ACHN (cell line): ENCODE measurements at places on chromosomes 12 and 14.

DNA sequence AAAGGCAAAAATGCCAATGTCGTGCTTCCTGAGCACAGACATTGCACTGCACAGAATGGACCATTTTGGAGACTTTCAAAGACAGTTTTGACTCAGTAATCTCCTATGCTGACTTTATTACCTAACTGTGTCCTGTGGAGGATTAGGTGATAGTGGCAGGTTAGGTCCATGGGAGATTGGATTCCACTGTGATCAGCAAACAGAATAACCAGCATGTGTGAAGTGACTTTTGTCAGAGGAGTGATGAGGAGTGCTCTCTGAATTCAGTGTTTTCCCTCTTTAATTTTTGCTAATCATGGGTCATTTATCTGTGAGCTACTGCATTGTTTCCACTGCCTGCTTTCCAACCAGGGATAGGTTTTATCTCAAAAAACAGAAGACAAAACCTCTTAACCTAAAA lies 662.5 kb downstream of the DIO2 start:
- no peak for DNase-seq

- DNase-seq = no peak
These were observed 256.5 kb upstream of the KRR1 start for GRCh38 chr12:75767957-75768356.

DNA sequence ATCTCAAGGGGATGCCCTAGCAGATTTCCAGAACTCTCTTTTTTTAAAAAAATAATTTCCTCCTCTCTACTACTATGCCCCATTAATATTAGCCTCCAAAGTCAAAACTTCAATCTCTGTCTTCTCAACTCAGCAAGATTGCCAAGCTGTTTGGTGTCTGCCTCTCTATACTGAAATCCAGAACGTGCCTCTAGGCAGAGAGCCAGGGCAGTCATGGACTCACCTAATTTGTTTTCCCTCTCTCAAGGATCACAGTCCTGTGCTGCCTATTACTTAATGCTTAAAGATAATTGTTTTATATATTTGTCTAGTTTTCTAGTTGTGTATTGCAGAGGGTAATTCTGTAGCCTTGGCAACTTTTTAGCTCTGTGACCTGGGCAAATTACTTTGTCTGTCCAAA lies 74.7 kb downstream of the E2F7 start:
- no peak for DNase-seq

- DNase-seq = peak; percentile 14
These were observed 127.1 kb downstream of the ITPR2 start for GRCh38 chr12:26705851-26706250.

- DNase-seq = no peak
These were observed 49.2 kb downstream of the SSH1 start for GRCh38 chr12:108807996-108808769.

DNA sequence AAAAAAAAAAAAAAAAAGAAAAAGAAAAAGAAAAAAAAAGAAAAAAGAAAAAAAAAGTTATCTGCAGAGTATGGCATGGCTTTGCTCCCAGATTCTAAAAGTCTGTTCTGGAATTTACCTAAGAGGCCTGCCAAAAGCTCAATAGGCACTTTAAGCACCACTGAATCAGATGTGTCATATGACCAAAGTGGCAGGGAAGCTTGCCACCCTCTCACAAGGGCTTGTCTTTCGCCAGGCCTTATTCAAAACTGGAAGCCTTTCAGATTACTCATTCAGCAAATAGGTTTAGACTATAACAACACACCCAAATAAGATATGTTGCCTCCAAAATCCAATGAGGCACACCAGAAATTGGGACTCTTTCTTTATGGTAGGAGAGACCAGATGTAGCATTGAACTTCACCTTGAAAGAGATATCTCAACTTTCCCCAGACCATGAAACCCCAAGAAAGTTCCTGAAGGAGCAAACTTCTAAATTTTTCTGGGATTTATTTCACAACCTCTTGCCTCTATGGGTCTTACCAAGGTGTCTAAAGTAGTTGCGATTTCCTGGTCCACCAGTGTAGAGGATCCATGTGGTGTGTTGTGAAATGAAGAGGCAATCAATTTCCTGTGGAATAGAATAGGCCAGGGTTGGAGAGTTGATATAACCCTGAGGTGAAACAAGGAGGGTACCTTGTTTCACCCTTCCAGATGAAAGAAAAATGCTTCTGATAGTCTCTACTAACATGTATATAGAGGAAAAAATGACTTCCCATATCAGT lies 218.8 kb downstream of the DAD1 start:
- DNase-seq = peak; percentile 10

- DNase-seq = no peak
These were observed 35.3 kb downstream of the KICS2 start for GRCh38 chr12:64186789-64187188.

DNA sequence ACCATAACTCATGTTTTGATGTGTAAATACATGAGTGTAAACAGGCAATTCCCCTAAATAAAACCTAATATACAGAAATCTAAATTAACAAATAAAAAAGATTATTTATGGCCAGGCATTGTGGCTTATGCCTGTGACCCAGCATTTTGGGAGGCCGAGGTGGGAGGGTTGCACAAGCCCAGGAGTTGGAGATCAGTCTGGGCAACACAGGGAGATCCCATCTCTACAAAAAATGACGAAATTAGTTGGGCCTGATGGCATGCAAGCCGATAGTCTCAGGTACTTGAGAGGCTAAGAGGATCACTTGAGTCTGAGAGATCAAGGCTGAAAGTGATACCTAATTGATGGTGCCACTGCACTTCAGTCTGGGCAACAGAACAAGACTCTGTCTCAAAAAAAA lies 48.7 kb downstream of the BCAT1 start:
- no peak for DNase-seq

- DNase-seq = no peak
These were observed 26.7 kb downstream of the TOGARAM1 start for GRCh38 chr14:44988694-44989093.

DNA sequence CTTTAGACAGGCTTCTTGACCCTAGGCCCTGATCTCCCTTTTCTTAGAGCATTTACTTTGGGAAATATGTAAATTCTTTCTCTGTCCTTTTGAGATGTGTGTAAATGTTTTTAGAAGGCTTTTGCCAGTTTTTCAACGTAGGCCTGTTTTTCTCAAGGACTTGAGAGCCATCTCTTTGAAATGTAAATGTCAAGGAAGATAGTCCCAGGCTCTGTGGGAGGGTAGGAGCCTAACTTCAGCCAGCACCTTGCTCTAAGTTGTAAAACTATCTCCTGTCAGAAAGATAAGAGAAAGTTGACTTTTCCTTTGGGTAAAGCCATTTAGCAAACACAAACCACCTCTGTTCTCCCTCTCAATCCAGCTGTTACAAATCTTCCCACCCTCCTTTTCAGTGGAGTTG lies 219.8 kb downstream of the RPS29 start:
- no peak for DNase-seq

DNA sequence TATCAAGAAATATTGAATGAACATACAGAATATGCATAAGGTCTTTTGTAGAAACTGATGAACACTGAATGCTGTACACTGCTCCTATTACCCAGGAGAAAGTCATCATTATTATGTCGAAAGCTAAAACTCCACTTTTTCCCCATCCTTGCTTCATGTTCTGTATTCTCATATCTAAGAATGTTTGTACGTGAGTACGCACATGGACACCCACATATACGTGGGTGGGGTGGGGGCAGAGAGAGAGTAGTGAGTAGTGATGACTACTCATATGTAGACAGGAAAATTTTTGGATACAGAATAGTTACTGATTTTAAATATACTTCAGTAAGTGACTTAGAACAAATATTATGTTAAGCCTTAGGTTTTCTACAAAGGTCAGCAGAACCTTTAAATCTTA lies 75.1 kb downstream of the FERMT2 start:
- no peak for DNase-seq

DNA sequence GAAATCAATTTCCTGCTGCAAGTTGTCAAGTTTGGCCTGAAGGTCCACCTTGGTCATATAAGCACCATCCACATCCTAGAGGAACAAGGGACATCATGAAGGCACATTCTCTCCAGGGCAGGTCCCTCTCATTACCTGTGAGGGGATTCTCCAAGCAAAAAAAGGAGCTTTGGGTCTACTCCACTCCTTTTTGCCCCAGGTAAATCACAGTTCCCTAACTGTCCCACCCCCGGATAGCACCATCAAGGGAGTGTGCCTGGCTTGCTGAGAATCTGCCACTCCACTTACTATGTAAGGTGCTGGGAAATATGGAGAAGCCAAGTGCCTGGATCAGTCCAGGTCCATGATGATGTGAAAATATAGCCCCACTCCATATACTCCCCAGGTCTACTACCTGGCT lies 2.5 kb downstream of the KRT1 start:
- DNase-seq = no peak

GRCh38 chr14:66143387-66144112 lies 342.6 kb upstream of the CCDC196 start:
- no peak for DNase-seq

GRCh38 chr12:80262771-80263170 lies 163.4 kb downstream of the OTOGL start:
- peak; percentile 17 for DNase-seq

DNA sequence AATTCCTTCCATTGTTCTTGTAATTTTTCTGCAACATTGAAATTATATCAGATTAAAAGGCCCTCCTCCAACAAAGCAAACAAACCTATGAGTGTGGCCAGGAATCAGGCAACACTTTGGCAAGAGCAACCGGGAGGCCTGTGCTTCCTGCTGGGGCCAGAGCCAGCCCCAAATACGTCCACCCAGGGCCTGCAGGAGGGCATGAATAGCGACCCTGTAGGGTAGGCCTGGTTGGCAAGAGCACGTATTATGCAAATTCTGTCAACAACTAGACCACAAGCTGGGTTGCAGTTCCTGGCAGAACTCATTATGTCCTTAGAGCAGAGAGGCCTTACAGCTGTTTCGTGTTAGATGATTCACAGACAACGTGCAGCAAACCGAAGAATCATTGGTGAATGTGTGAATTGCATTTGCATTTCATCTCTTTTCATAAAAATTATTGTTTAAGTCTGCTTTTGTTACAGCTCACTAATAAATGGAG lies 26.9 kb upstream of the LGALS3 start:
- DNase-seq = peak; percentile 58

- DNase-seq = no peak
These were observed 11.3 kb downstream of the KMT5A start for GRCh38 chr12:123395236-123395635.

- DNase-seq = no peak
These were observed 15.9 kb downstream of the PACS2 start for GRCh38 chr14:105330491-105330895.

- DNase-seq = no peak
These were observed 179.6 kb downstream of the TMX1 start for GRCh38 chr14:51419685-51420084.

- DNase-seq = peak; percentile 36
These were observed 19.8 kb upstream of the KCNH3 start for GRCh38 chr12:49518914-49519573.

GRCh38 chr12:54388237-54389133 lies 4.0 kb upstream of the ZNF385A start:
- no peak for DNase-seq

- peak; percentile 93 for DNase-seq
These were observed 11.2 kb upstream of the MAP1LC3B2 start for GRCh38 chr12:116547955-116548501.

DNA sequence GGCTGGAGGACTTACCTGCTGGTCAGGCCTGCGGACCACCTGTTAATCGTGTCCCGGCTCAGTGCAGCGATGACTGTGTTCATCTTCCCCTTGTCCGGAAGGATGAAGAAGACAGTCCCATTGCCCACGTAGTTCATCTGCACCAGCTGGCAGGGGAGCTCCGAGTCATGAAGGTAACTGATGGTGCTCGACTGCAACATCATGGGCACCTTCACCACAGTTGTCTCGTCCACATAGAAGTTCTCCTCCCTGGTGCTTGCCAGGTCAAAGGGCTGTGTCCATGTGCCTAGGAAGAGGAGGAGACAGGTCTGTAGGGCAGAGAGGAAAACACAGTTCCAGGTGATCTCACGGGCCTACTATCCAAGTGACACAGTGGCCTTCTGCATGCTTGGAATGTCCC lies 13.4 kb downstream of the SERPINA6 start:
- no peak for DNase-seq

DNA sequence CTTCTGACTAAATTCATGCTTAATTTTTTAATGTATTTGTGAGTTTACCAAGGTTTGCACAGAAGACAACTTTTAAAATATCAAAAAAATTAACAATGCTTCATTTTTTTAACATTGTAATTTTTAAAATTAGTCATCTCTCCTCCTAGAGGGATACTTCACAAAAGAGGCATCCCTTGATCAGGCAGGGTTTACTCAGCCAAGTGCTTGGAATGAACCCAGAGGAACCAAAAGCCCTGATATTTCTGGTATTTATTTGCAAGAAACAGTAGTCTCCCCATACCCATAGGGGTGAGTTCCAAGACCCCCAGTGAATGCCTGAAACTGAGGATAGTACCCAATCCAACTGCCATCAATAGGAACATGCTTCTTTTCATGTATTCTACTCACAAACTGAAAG lies 52.5 kb downstream of the GARIN6 start:
- no peak for DNase-seq

DNA sequence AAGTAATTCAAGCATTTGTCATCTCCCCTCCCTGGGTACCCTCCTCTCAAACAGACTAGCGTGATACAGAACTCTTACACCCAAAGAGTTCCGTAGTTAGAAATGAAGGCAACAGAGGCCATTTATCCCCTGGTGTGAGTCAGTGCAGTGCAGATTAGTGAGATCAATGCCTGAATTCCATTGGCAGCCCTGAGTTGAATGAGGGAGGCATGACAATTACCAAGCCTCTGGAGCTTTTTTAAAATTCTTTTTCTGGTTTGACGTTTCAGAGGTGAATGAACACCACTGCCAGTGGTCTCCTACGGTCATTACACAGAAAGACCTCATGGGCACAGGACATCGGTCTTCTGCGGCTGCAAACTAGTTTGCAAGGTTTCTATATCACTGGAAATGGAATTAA lies 94.4 kb downstream of the PRIMA1 start:
- no peak for DNase-seq

- peak; percentile 51 for DNase-seq
These were observed 105.8 kb downstream of the PAH start for GRCh38 chr12:102811110-102811737.

GRCh38 chr12:121575952-121576625 lies 4.7 kb downstream of the KDM2B start:
- no peak for DNase-seq

DNA sequence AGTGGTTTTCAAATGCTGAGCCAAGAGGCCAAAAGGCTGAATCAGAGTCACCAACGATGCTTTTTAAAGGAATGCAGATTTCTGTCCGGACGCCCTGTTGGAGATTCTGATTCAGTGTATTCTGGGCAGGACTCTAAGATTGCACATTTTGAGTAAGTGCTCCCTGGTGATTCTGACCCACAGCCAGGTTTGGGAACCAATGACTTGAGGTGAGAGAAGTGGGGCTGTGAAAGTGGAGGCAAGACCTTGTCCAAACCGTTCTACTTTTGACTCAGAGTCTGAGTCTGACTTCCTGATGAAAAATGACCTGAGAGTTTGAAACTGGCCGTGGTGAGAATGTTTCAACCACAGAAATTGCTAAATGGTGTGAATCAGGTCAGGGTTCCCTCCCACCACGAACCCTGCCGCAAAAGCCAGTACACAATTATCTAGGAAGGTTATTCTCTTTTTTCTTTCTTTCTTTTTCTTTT lies 90.2 kb downstream of the NTN4 start:
- DNase-seq = peak; percentile 64
